H4 (cell line): ENCODE measurements at places on chromosomes 12 and 14. TPM values are rescaled to one million over a fixed set of nuclear protein-coding genes. Genes with fewer than 3 reads are reported as not detected.

The DBX2 gene
- total RNA-seq, result not detected in 2 replicates

The FBRSL1 gene
- 1.5 and 1.8 TPM in 2 replicates for total RNA-seq

The ALX1 gene
- total RNA-seq, result 7.0 and 11.5 TPM in 2 replicates

The DACT1 gene
- 10.1 and 11.7 TPM in 2 replicates for total RNA-seq

The MANSC4 gene
- not detected in 2 replicates for total RNA-seq

The DHH gene
- 0.02 TPM in 1 of 2 replicates, not detected in the other for total RNA-seq

The TTC6 gene
- total RNA-seq, result 0.02 and 0.29 TPM in 2 replicates
